Inflammatory macrophage (primary cell): ENCODE measurements at places on chromosomes 11 and 22.

GRCh38 chr11:72831521-72832300 is 17.5 kb downstream of the ATG16L2 start:
- DNase-seq, result peak; percentile 73

DNA sequence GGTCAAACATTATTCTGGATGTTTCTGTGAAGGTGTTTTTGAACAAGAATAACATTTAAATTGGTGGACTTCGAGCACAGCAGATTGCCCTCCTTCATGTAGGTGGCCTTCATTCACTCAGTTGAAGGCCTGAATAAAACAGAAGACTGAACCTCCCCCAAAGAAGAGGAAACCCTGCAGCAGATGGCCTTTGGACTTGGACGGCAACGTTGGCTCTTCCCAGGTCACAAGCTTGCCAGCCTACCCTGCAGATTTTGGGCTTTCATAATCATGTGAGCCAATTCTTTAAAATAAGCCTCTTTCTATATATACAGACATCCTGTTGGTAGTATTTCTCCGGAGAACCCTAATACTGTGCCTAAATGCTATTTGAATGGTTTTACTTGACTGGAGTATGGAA is 432.2 kb upstream of the NARS2 start:
- DNase-seq, result no peak

DNA sequence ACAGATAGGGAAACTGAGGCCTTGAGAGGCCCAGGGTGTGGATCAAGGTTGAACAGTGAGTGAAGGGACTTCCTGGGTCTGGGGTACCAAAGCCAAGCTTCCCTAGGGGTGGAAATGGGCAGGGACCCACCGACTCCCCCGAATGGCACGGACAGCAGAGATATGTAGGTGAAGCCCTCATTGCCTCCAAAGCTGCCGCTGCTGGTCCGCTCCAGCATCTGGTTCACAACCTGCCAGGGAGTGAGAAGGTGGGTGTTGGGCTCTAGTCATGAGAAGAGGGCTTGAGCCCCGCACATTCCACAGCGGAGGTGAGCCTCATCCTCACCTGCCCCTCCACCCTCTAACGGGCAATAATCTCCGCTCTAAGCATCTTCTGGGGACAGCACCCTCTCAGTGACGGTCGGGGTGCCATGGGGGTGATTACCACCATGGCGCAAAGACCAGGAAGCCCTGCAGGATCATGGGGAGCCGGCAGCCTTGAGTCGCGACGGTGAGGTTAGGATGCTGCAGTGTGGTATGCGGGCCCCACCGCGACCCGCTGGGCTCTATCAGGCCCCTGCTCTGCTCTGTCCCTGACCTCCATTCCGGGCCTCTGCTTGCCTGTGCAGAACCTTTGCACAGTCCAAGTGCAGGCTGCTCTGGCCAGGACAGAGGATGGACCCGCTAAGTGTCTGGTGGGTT is 10.8 kb downstream of the ALDH3B2 start:
- DNase-seq, result no peak

DNA sequence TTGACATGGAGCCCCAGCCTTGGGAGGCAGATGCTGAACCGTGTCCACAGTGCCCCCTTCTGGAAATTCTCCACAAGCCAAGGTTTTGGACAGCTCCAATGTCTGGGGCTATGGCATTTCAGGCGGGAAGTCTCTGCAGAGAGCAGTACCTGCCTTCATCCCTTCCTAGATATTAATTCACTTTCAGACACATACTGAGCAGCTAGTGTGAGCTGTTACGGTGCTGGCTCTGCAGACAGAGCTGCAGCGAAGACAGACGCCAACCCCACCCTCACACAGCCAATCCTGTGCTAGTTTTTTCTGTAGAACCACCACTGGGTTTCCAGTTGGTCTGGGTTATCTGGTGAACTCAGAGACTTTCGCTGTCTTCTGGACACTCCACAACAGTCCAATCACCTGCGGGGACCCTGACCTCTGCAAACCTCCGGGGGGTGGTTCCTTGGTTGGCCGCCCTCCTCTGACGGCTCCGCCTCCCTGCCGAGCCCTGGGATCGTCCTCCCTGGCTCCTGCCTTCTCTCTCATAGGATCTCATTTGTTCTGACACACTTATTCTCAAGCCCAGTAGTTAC is 9.1 kb downstream of the LMF2 start:
- DNase-seq, result peak; percentile 73

DNA sequence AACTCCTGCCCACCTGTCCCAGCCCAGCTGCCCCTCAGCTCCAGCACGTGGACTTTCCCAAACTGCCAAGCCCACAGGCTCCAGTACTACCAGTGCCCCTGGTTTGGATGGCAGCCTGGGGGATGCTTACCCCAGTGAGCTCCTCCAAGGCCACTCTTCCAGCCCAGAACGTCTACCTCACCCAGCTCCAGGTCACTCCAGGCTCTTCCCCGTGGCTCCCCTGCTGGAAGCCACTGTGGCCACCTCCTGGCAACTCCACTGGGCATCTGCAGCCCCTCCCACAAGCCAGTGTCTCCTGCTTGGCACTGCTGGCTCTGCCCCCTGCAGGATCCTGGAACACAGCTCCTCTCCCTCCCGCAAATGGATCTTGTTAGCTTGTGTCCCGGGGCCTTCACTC is 29.3 kb downstream of the LMO1 start:
- no peak for DNase-seq

DNA sequence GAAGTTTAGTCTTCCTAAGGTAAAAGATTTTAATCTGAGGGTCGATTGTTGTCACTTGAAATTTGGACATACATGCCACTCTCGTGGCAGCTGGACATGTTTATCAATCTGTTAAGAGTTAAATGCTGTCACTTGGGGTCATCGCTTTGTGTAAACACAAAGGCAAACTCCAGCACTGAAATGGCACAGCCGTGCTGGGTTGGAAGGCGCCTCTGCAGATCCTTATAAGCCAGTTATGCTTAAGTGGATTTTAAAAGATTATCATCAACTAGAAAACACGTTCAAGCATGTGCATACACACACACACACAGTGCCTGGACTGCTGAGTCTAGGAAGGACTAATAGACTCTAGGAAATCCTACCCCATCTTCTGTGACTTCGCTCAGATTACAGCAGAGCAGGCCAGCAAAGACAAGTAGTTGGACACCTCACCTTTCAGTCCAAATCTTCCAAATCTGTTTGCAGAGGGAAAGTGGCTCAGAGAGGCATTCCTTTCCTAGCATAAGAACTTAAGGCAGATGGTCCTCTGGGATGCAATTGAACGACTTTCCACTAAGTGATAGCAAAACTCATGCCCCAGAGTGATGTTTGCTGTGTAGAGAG is 83.7 kb downstream of the CACNG2 start:
- no peak for DNase-seq

GRCh38 chr11:420054-420910 is 5.5 kb upstream of the SIGIRR start:
- no peak for DNase-seq

DNA sequence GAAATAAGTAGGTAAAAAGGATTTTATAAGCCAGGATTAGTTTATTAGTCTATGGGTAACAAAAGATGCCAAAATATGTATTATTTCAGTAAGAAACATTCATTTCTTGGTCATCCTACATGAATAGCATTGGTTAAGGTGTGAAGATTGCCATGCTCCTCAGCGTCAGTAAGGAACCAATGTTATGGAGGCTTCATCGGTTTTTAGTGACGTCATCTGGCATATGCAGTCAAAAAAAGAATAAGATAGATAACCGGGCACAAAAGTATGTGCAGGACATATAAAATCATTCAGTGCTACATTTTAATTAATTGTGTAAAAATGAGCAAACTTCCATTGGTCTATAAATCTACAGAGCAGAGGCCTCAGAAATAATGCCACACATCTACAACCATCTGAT is 29.4 kb downstream of the TRIM5 start:
- DNase-seq, result no peak
